PC-3 (cell line): ENCODE measurements at places on chromosomes 7 and 10. TPM values are rescaled to one million over a fixed set of nuclear protein-coding genes. Genes with fewer than 3 reads are reported as not detected.

DNA sequence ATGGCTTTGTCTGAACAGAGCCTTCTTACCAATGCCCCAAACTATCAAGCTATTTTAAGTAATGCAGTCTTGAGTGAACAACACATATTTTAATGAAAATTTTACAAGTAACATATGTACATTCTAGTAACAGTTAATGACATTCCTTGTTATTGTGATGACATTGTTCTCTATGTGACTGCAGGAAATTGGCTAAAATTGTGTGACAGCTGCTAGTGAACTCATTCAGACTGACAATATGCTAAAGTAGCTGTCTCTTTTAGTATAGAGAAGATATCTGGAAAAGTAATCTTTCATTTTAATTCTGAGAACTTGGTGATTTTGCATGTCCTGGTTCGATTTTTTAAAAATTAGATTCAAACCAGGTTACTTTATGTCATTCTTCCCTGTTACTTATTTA lies 259.8 kb upstream of the MAGI2 start:
- H3K27ac ChIP-seq = no peak overlapping the region
- no peaks in the 10 kb centered on the region for H3K27me3 ChIP-seq
- no peaks in the 10 kb centered on the region for H3K36me3 ChIP-seq
- no peak overlapping the region for H3K4me3 ChIP-seq
- DNase-seq = no peak

GRCh38 chr7:135274495-135275268 lies 41.0 kb downstream of the STRA8 start:
- no peak overlapping the region for H3K4me3 ChIP-seq
- no peak overlapping the region for H3K27ac ChIP-seq
- no peaks in the 10 kb centered on the region for H3K27me3 ChIP-seq

GRCh38 chr10:71975087-71975870 lies 11.1 kb downstream of the CHST3 start:
- H3K4me3 ChIP-seq = peak overlapping the region; percentile 13; the same call in 1 of the 2 replicates
- H3K36me3 ChIP-seq = no peaks in the 10 kb centered on the region
- H3K27ac ChIP-seq = peak overlapping the region; percentile 89
- H3K27me3 ChIP-seq = no peaks in the 10 kb centered on the region
- H3K4me1 ChIP-seq = peaks cover 69% of the 10 kb centered on the region

GRCh38 chr10:11765141-11765540 lies 23.0 kb downstream of the ECHDC3 start:
- no peak overlapping the region for H3K4me3 ChIP-seq
- DNase-seq = no peak
- H3K36me3 ChIP-seq = no peaks in the 10 kb centered on the region

GRCh38 chr7:129914536-129915272 lies 38.1 kb downstream of the UBE2H start:
- no peaks in the 10 kb centered on the region for H3K36me3 ChIP-seq
- no peaks in the 10 kb centered on the region for H3K27me3 ChIP-seq
- DNase-seq = no peak
- no peak overlapping the region for H3K27ac ChIP-seq
- no peak overlapping the region for H3K4me3 ChIP-seq

- H3K36me3 ChIP-seq = no peaks in the 10 kb centered on the region
- H3K4me3 ChIP-seq = no peak overlapping the region
- DNase-seq = peak; percentile 27
- no peaks in the 10 kb centered on the region for H3K4me1 ChIP-seq
These were observed 57.2 kb downstream of the MGAM2 start for GRCh38 chr7:142168746-142169145.

GRCh38 chr7:39703144-39703543 lies 79.8 kb downstream of the RALA start:
- H3K36me3 ChIP-seq = peaks cover 4% of the 10 kb centered on the region; the same call in 1 of the 2 replicates
- H3K4me1 ChIP-seq = no peaks in the 10 kb centered on the region
- H3K27me3 ChIP-seq = no peaks in the 10 kb centered on the region
- no peak overlapping the region for H3K27ac ChIP-seq
- H3K4me3 ChIP-seq = no peak overlapping the region

DNA sequence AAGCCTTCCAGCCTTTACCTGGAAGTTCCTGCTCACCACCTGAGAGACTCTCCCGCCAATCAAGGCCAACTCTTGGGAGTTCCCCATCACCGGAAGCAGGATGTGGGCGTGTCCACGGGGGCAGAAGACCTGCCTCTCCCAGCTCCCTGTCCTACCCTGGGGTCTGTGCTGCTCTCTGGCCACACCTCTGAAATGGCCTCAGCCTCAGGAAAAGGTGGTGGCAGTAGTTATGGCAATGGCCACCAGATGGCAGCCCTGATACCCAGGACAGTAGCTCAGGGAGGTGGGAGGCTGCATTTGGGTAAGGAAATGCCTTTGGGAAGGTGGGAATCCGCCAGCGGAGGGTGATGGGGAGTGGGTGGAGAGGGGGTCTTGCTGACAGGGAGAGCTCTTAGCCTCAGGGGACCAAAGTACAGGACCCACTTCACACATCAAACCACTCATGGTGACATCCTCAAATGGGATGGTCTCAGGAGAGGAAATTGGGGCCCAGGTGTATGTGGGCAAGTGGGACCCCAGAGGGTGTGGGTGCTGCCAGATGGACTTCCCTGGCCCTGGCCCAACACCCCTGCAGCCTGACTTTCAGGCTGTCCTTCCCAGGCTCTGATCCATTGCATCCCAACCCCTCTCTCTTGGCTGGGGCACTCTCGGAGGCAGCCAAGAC lies 33.9 kb downstream of the KAZALD1 start:
- peaks cover 32% of the 10 kb centered on the region for H3K4me1 ChIP-seq
- no peak overlapping the region for H3K27ac ChIP-seq
- no peaks in the 10 kb centered on the region for H3K36me3 ChIP-seq

GRCh38 chr7:148182264-148182663 lies 408.3 kb upstream of the C7orf33 start:
- no peak overlapping the region for H3K27ac ChIP-seq
- no peaks in the 10 kb centered on the region for H3K36me3 ChIP-seq
- DNase-seq = no peak
- H3K4me1 ChIP-seq = no peaks in the 10 kb centered on the region
- H3K27me3 ChIP-seq = peaks cover 8% of the 10 kb centered on the region; the same call in 1 of the 2 replicates
- H3K4me3 ChIP-seq = no peak overlapping the region

Gene GBX1
- not detected in 2 replicates for total RNA-seq

- H3K27ac ChIP-seq = peak overlapping the region; percentile 85
- H3K4me3 ChIP-seq = peak overlapping the region; percentile 11; the same call in 1 of the 2 replicates
- no peaks in the 10 kb centered on the region for H3K27me3 ChIP-seq
- no peaks in the 10 kb centered on the region for H3K36me3 ChIP-seq
These were observed 39.8 kb upstream of the TRIM8 start for GRCh38 chr10:102604439-102604841.

Gene BAG3
- total RNA-seq = 47.1 and 47.6 TPM in 2 replicates

Gene NEBL
- total RNA-seq = 14.7 and 18.8 TPM in 2 replicates

DNA sequence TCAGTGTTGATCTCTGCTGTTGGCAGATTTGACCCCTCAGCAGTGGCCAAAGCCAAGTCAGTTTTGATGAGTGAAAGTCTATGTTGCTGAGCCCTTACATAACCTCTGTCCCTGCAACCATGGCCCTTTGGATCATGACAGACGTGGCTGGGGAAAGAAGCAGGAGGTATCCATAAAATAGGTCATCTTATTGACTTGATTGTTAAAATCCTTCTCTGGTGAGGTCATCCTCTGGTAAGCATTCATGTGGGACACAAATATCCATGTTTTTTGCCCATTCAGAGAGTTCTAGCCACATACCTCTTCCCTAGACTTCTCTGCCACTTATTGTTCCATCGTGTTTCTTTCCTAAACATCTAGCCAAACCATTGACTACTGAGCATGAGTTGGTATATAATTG lies 251.9 kb upstream of the PTER start:
- no peak overlapping the region for H3K27ac ChIP-seq
- no peak for DNase-seq
- no peak overlapping the region for H3K4me3 ChIP-seq
- H3K36me3 ChIP-seq = no peaks in the 10 kb centered on the region
- no peaks in the 10 kb centered on the region for H3K4me1 ChIP-seq

- H3K36me3 ChIP-seq = no peaks in the 10 kb centered on the region; the same call in 1 of the 2 replicates
- peak; percentile 60 for DNase-seq
- no peak overlapping the region for H3K27ac ChIP-seq
- no peaks in the 10 kb centered on the region for H3K27me3 ChIP-seq
These were observed 45.2 kb upstream of the BHLHA15 start for GRCh38 chr7:98165827-98166667.

DNA sequence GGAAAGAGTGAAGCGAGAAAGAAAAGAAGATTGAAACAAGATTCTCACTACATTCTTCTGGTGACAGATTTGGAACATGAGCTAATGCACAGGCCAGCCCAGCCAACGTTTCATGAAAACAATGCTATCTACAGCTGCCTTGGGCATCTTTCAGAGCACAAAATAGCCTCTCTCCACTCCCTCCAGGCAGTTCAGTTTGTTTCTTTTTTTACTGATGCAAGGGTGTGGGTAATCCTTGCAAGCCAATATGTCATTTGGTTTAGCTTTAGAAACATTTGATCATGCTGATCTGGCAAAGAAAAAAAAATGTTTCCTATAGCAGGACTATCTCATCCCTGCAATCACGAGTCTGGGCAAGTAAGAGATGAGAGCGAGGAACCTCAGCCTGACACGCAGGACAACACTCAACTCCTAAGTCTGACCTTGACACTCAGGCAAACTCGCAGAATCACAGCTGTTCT lies 35.9 kb downstream of the SVIL start:
- no peak overlapping the region for H3K4me3 ChIP-seq
- no peaks in the 10 kb centered on the region for H3K27me3 ChIP-seq
- DNase-seq = no peak
- no peaks in the 10 kb centered on the region for H3K36me3 ChIP-seq
- H3K4me1 ChIP-seq = peaks cover 6% of the 10 kb centered on the region; the same call in 1 of the 2 replicates

DNA sequence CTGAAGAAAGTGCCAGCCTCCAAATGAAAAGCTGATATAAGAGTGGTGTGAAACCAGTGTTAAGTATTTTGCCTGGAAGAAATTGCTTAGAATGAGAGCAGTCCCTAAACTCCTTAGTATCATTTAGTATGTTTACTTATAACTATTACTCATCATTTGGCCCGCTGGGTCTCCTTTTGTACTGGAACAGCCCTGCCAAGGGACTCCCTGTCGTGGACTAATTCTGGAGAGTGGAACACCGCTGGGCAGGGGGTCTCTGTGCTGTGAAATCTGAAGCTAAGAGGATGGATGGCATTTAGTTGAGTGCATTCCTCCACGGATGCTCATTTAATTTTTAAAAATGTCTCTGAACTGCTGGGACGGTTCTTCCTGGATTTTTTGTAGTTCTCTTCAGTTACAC lies 889.9 kb upstream of the C7orf33 start:
- H3K27me3 ChIP-seq = no peaks in the 10 kb centered on the region
- no peaks in the 10 kb centered on the region for H3K36me3 ChIP-seq
- H3K4me1 ChIP-seq = no peaks in the 10 kb centered on the region
- H3K27ac ChIP-seq = no peak overlapping the region

DNA sequence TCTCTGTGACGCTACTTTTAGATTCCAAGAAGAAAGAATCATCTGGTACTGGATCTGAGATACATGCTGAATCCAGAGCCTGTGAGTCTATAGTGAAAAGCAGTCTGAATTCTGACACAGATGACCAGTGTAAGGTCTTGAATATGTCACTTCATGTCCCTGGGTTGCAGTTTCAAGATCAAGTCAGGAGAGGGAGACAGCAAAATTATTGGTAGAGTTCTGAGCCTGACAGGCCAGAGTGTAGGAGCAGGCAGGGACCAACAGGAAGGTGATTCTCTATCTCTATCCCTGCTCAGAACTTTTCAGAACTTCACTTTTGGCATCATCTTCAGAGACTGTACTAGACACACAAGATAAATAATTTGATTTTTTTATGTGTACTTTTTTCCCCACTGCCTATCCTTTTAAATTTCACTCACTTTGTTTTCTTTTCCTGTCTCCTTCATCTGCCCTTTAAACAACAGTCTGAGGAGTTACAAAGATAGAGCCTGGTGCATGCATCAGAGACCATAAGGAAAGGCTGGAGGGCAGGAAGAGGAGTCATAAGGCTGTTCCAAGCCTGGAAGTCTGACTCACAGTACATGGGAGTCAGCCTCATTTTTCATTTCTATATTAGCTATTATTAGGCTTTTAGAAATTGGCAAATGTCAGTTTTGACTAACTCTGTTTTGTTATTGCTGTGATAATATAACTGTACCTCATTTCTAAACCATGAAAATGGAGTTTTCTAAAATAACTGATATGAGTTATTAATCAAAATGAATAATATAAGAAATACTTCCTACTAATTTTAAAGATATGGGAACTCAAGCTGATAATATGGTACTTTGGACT lies 120.2 kb upstream of the TMEM229A start:
- no peaks in the 10 kb centered on the region for H3K27me3 ChIP-seq
- DNase-seq = peak; percentile 67
- no peaks in the 10 kb centered on the region for H3K36me3 ChIP-seq

DNA sequence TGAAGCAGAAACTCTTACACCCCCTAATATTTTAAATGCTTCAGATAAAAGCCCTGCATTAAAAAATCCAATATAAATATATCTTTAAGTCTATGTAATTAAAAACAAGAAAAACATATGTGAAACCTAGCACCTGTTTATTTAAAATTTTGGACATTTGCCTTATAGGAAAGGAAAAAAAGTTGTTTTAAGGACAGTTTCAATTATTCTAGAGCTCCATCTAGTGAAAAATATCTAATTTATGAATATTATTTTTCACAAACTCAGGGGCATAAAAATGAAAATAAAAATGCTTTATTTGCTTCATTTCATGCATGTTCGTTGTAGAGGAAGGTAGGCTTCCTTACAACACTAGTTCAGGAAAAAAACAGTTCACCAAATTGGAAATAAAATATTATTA lies 26.1 kb downstream of the ENKUR start:
- no peak overlapping the region for H3K4me3 ChIP-seq
- no peaks in the 10 kb centered on the region for H3K36me3 ChIP-seq
- DNase-seq = peak; percentile 39
- no peak overlapping the region for H3K27ac ChIP-seq

GRCh38 chr10:97278491-97278989 lies 13.9 kb downstream of the ARHGAP19 start:
- no peak overlapping the region for H3K4me3 ChIP-seq
- peaks cover 10% of the 10 kb centered on the region for H3K4me1 ChIP-seq
- DNase-seq = peak; percentile 68
- no peaks in the 10 kb centered on the region for H3K36me3 ChIP-seq

DNA sequence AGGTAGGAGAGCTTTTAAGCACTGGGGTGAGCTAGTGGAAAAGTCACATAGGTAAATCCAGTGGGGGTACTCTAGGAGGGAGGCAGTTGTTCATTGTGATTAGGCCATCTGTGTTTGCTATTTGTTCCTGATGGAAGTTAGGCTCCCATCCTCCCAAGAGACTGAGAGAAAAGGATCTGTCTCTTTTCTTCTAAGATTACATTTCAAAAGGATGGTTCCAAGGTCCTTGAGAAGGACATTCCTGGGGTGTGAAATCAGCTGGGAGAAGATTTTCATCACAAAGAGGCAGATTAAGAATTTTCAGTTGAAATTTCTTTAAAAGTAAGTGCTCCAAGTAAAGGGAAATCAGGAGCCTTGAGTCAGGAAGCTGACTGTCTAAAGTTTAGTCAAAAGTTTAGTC lies 210.8 kb upstream of the CSTF2T start:
- DNase-seq = no peak
- no peak overlapping the region for H3K4me3 ChIP-seq
- no peaks in the 10 kb centered on the region for H3K36me3 ChIP-seq
- H3K27me3 ChIP-seq = peaks cover 3% of the 10 kb centered on the region; the same call in 1 of the 2 replicates
- H3K4me1 ChIP-seq = no peaks in the 10 kb centered on the region
- no peak overlapping the region for H3K27ac ChIP-seq

- no peaks in the 10 kb centered on the region for H3K4me1 ChIP-seq
- no peaks in the 10 kb centered on the region for H3K27me3 ChIP-seq
- no peaks in the 10 kb centered on the region for H3K36me3 ChIP-seq
- DNase-seq = no peak
These were observed 140.2 kb upstream of the CHST15 start for GRCh38 chr10:124233546-124234138.

Gene ZNF365
- total RNA-seq = 19.0 and 20.2 TPM in 2 replicates
